ENCODE measurements at places on chromosomes 12 and 14. TPM values are rescaled to one million over a fixed set of nuclear protein-coding genes. Genes with fewer than 3 reads are reported as not detected.

Gene PRH2
- not detected for total RNA-seq

Gene PKP2
- total RNA-seq: 6.4 TPM

Gene NPAS3
- 24.1 TPM for total RNA-seq

Gene SYNDIG1L
- 0.98 TPM for total RNA-seq

Gene PEBP1
- 180 TPM for total RNA-seq

Gene LHX5
- under 0.01 TPM for total RNA-seq

Gene RPS26
- 60.0 TPM for total RNA-seq

Gene RD3L
- not detected for total RNA-seq

Gene CLEC9A
- not detected for total RNA-seq

Gene SERPINA10
- total RNA-seq: not detected

Gene THAP2
- total RNA-seq: 27.0 TPM

Gene KCNA1
- total RNA-seq: 2.7 TPM

Gene BMAL2
- 23.4 TPM for total RNA-seq

Gene RBM23
- 66.6 TPM for total RNA-seq

Gene BTG1
- 29.7 TPM for total RNA-seq

Gene TAS2R31
- 11.1 TPM for total RNA-seq

Gene TESPA1
- total RNA-seq: under 0.01 TPM

Gene CAPZA3
- not detected for total RNA-seq

Gene PPP1R1A
- total RNA-seq: 7.9 TPM

Gene BRMS1L
- 19.9 TPM for total RNA-seq

All from temporal lobe (tissue), 4 donors.